ENCODE measurements at places on chromosomes 13 and 19.

- DNase-seq: no peak
Measured at GRCh38 chr13:96274046-96274445, 184.1 kb downstream of the HS6ST3 start.

- no peak for DNase-seq
Measured at GRCh38 chr19:10021863-10022262, 8.6 kb downstream of the RDH8 start.

DNA sequence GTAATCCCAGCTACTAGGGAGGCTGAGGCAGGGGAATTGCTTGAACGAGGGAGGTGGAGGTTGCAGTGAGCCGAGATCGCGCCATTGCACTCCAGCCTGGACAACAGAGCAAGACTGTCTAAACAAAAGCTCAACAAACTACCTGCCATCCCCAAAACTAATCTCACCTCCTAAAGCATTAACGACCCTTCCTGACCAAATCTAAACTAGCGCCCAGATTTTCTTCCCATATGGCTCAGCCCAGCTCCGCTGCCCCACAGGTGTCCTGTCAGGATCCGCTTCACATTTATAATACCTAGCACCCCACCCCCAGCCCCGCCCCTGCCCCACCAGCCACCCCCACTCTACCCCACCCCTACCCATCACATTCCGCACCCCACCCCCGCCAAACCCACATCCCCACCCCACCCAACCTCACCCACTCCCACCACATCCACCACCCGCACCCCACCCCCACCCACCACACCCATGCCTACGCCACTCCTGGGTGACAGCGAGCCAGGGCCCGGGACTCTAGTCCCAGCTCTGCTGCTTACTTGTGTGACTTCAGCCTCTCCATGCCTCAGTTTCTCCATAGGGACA lies 599 bp downstream of the C19orf12 start:
- no peak for DNase-seq

GRCh38 chr13:43077906-43078305 lies 54.5 kb downstream of the DNAJC15 start:
- DNase-seq: no peak
